ENCODE measurements at places on chromosomes 7 and 10. TPM values are rescaled to one million over a fixed set of nuclear protein-coding genes. Genes with fewer than 3 reads are reported as not detected.

Gene TMEM196
- total RNA-seq = not detected

Gene PRKCQ
- total RNA-seq = 1.2 TPM

Gene CRHR2
- 1.1 TPM for total RNA-seq

Gene SPDYE1
- total RNA-seq = not detected

- no peak for DNase-seq
Measured at GRCh38 chr10:224571-224970, 89.3 kb downstream of the ZMYND11 start.

GRCh38 chr7:139034855-139035585 is 822 bp downstream of the ZC3HAV1L start:
- peak; percentile 57 for DNase-seq

GRCh38 chr10:129223363-129223762 is 243.7 kb upstream of the MGMT start:
- DNase-seq = no peak

DNA sequence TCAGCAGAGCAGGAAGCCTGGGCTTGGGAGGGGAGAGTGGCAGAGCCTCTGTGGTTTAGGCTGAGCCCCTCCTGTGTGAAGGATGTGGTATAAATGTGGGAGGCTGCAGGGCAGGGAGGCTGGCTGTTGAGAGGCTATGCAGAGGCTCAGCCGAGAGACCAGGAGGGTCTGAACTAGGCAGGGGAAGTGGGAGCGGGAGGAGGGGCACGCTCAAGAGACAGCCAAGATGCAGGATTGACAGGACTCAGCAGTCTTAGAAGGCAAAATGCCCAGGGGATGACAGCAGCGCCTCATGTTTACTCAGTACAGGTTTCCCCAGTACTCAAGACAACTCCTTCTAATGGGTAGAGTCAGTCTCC is 24.3 kb downstream of the BTBD16 start:
- no peak for DNase-seq

DNA sequence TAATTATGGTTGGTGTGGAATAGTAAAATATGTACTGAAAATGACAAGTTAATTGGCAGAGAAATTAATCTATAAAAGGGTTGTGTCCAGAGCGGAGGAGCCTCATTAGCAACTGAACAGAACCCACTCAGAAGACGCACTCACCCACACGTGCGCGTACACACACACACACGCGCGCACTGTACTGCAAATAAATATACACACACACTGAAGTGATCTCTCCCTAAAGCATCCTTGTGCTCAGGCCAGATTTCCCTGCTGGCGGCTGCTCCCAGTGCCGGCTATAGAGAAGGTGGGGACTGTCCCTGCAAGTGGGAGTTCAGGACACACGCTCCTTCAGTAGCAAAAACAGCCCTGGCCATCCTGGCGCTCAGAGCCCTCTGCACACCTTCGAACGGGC is 85.2 kb downstream of the CHST15 start:
- no peak for DNase-seq
